ENCODE measurements at places on chromosomes 7 and 10.

DNA sequence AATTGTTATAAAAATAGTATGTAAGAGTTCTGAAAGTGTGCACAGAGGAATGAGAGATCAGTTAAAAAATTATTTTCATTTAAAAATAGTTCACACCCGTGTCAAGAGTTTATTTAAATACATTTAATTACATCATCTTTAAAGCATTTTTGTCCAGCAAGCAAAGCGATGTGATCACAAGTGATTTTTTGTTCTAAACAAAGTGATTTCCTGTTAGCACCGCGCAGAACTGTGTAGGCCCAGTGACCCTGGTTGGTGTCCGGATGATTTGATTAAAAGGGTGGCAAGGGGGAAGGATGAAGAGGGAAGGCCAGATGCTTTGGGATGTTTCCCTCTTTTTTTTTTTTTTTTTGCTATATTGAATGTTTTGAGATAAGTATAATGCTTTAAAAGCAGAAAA lies 227.8 kb upstream of the PITRM1 start:
- no peak overlapping the region for H3K4me3 ChIP-seq
- no peaks in the 10 kb centered on the region for H3K36me3 ChIP-seq
- peaks cover 9% of the 10 kb centered on the region for H3K4me1 ChIP-seq
- no peak overlapping the region for H3K27ac ChIP-seq

- DNase-seq: no peak
- H3K27ac ChIP-seq: no peak overlapping the region
- no peaks in the 10 kb centered on the region for H3K4me1 ChIP-seq
- no peak overlapping the region for H3K4me3 ChIP-seq
- no peaks in the 10 kb centered on the region for H3K27me3 ChIP-seq
Measured at GRCh38 chr7:41887416-41887815, 184.5 kb upstream of the INHBA start.

- DNase-seq: no peak
- no peak overlapping the region for H3K4me3 ChIP-seq
- H3K36me3 ChIP-seq: no peaks in the 10 kb centered on the region
- no peaks in the 10 kb centered on the region for H3K27me3 ChIP-seq
Measured at GRCh38 chr7:43697690-43698089, 31.6 kb downstream of the COA1 start.

- H3K27ac ChIP-seq: no peak overlapping the region
- H3K27me3 ChIP-seq: no peaks in the 10 kb centered on the region
- H3K4me3 ChIP-seq: no peak overlapping the region
- DNase-seq: no peak
Measured at GRCh38 chr7:150715293-150715692, 1.1 kb upstream of the GIMAP1 start.

- H3K4me1 ChIP-seq: peaks cover 4% of the 10 kb centered on the region
- H3K27me3 ChIP-seq: no peaks in the 10 kb centered on the region
- H3K36me3 ChIP-seq: no peaks in the 10 kb centered on the region
- no peak overlapping the region for H3K27ac ChIP-seq
Measured at GRCh38 chr7:150322114-150322832, 882 bp upstream of the LRRC61 start.

DNA sequence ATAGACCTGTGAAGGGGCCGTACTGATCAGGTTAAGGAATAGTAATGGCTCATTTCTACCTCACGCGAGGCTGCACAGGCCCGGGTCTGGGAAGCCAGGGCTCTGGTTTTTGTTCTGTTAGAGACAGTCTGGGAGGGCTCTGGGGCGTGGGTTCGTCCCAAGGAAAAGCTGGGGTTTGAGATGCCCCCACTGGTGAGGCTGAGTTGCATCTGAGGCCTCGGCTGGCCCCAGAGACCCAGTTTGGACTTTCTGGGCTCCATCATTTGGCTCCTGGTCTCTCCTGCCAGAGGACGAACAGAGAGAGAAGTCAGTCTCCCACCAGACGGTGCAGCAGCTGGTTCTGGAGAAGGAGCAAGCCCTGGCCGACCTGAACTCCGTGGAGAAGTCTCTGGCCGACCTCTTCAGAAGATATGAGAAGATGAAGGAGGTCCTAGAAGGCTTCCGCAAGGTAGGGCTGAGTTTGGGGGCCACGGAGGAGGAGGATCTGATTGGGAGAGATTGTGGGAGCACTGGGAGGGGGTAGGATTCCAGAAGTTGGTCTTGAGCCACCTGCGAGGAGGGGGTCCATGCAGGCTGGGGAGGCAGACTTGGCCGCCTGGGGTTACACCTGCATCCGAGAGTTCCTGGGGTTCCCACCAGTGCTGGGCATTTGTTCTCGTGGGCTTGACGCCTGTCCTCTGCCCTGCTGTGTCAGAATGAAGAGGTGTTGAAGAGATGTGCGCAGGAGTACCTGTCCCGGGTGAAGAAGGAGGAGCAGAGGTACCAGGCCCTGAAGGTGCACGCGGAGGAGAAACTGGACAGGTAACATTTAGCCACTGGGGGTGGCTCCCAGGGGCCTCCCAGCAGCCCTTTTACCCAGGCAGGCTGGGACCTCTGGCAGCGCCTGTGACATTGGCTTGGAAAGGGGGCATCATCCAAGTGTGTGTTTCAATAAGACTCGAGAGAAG lies 22.5 kb upstream of the BTBD16 start:
- no peaks in the 10 kb centered on the region for H3K27me3 ChIP-seq
- no peaks in the 10 kb centered on the region for H3K4me1 ChIP-seq
- no peak for DNase-seq
- H3K27ac ChIP-seq: no peak overlapping the region
- H3K4me3 ChIP-seq: no peak overlapping the region

DNA sequence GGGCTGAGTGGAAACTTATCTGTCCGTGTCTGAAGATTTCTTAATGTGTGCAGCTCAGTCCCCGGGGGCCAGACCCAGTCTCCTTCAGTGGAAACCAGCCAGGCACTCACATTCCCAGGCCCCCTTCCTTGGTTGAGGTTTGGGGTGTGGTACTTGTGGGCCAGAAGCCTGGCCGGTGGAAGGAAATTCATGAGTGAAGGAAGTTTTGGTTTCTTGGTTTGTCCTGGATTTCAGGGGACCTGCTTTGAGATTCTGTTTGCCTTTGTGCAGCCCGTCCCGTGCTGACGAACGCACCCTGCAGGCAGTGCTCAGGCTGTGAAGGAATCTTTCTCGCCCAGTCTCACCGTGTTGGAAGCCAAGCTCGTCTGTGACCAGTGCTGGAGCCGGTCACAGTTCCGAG lies 2.9 kb downstream of the INPP5A start:
- H3K36me3 ChIP-seq: no peaks in the 10 kb centered on the region
- H3K27me3 ChIP-seq: no peaks in the 10 kb centered on the region
- H3K4me1 ChIP-seq: peaks cover 12% of the 10 kb centered on the region
- no peak overlapping the region for H3K4me3 ChIP-seq
- no peak overlapping the region for H3K27ac ChIP-seq

GRCh38 chr10:111082102-111082975 lies 5.5 kb downstream of the ADRA2A start:
- H3K27ac ChIP-seq: no peak overlapping the region
- H3K4me1 ChIP-seq: no peaks in the 10 kb centered on the region
- no peak for DNase-seq
- no peak overlapping the region for H3K4me3 ChIP-seq
- peaks cover 27% of the 10 kb centered on the region for H3K27me3 ChIP-seq
- H3K36me3 ChIP-seq: no peaks in the 10 kb centered on the region

All from neuronal stem cell (in vitro differentiated cells).